ENCODE measurements at places on chromosomes 3 and 15. TPM values are rescaled to one million over a fixed set of nuclear protein-coding genes. Genes with fewer than 3 reads are reported as not detected.

DNA sequence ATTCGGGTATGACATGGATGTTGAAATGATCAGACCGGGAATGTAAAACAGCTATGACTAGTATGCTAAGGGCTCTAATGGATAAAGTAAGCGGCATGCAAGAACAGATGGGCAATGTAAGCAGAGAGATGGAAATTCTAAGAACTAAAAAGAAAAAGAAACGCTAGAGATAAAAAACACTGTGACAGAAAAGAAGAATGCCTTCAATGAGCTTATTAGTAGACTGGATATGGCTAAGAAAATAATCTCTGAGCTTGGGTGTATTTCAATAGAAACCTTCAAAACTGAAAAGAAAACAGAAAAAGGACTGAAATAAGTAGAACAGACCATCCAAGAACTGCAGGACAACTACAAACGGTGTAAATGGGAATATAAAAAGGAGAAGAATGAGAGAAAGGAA is 101.2 kb downstream of the HES1 start:
- DNase-seq = no peak

DNA sequence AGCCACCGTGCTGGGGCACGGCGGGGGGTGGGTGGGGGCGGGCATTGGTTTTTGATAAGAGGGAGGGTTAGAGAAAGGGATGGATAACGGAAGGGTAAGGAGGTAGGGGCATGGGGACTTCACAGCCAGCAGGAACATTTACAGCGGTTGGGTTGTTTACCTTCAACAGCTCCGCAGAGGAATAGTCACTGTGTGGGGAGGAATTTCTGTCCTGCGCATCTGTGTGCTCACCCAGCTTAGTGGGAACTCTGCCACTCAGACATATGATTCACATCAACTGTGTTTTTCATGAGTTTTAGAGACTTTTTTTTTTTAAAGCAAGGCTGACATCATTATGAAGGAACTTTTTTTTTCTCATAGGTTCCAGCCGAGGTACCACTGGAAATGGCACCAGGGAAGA is 19.6 kb downstream of the CHRD start:
- DNase-seq = no peak

- DNase-seq = no peak
Observed at GRCh38 chr15:52115598-52116427, 3.2 kb upstream of the BCL2L10 start.

- DNase-seq = no peak
Observed at GRCh38 chr15:29675791-29676301, 146.4 kb downstream of the TJP1 start.

GRCh38 chr3:11164607-11165006 is 10.3 kb downstream of the HRH1 start:
- no peak for DNase-seq

GRCh38 chr15:81280696-81281455 is 43.1 kb downstream of the STARD5 start:
- no peak for DNase-seq

DNA sequence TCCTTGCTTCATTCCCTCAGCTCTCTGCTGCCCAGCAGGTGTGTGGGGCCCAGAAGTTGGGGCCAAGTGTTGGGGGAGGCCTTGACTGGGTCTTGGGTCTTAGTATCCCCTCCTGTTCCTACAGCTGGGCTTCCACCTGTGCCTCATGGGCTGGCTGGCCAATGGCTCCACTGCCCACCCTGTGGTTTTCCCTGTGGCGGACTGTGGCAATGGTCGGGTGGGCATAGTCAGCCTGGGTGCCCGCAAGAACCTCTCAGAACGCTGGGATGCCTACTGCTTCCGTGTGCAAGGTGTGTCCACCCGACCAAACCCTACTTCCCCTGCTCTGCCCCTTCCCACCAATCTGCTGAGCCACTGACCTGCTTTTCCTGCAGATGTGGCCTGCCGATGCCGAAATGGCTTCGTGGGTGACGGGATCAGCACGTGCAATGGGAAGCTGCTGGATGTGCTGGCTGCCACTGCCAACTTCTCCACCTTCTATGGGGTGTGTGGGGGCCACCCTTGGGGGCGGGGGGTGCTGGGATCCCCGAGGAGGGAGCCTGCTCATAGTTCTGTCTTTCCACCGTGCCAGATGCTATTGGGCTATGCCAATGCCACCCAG is 10.9 kb downstream of the NT5DC2 start:
- no peak for DNase-seq

Gene EBLN2
- polyA plus RNA-seq = 1.4 TPM

- no peak for DNase-seq
Observed at GRCh38 chr3:138578961-138579574, 15.0 kb downstream of the CEP70 start.

DNA sequence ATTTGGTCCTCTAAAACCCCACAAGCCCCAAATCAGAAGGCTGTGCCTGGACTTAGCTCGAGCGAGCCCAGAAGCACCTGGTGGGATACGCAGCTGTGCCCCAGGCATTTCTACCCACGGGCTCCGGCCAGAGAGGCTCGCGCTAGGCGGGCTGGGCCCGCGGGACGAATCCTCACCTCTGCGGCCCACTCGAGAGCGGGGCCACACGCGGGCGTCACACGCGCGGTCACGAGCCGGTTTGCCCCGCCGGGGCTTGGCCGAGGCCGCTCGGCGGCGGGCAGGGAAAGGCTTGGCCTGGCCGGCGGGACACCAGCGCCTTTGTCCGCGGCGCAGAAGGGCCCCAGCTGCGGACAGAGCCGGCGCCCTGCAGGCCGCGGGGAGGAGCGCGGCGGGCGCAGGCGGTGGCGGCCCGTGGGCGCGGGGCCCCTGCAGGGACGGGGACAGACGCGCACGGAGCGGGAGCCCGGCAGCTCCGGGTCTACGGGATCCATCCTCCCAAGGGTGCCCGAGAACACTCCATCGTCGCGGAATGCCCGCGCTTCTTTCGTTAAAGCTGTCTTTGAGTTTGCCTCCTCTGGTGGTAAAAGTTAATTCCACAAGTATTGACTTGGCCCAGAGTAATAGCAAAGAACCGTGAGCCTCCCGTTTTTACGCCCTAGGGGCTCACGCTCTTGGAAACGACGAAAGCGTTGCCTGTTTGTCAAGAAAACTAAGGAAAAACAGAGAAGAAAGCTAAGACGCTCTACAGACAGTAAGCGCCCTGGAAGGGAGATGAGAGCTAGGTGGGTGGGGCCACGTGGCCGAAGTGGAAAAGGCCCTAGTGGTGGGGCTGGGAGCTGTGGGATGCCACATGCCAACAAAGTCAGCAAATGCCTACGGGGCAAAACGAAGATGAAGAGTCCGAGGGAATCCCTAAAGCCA is 26.4 kb downstream of the TYRO3 start:
- peak; percentile 49 for DNase-seq

GRCh38 chr3:24500806-24501205 is 6.2 kb upstream of the THRB start:
- no peak for DNase-seq

Gene RBPMS2
- 238 TPM for polyA plus RNA-seq

Gene GOLGA8J
- polyA plus RNA-seq = not detected

DNA sequence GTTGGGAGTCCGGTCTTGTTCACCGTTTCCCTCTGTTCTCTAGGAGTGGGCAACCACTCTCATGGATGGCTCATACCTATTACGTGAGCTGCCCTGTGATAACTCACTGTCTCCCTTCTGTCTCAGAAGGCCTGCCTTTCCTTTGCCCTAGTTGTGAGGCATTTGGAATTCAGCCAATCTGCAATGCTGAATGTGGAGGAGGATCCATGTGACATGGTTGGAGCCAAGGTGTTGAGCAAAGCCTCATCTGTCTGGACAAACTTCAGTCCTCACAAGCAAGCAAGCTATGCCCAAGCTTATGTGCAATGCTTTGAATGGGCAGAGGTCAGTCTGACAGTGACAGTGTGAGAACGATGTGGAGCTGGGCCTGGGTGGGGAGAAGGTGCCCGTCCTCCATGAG is 37.8 kb upstream of the ATP10A start:
- DNase-seq = no peak

GRCh38 chr3:61699622-61700021 is 138.3 kb downstream of the PTPRG start:
- DNase-seq = no peak

Gene NEK11
- polyA plus RNA-seq = 1.7 TPM

- no peak for DNase-seq
Observed at GRCh38 chr3:194130188-194130587, 5.8 kb upstream of the HES1 start.

Gene THRB
- 11.1 TPM for polyA plus RNA-seq

Gene GAP43
- polyA plus RNA-seq = 0.11 TPM

DNA sequence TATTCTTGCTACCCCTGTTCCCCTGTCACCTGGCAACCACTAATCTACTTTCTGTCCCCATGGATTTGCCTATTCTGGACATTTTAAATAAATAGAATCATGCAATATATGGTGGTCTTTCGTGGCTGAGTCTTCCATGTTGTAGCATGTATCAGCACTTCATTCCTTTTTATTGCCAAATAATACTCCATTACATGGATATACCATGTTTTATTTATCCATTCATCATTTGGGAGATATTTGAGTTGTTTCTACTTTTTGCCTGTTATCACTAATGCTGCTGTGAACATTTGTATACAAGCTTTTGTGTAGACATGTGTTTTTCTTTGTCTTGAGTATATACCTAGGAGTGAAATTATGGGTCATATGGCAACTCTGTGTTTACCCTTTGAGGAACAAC is 50.6 kb downstream of the NR2C2 start:
- DNase-seq = no peak

DNA sequence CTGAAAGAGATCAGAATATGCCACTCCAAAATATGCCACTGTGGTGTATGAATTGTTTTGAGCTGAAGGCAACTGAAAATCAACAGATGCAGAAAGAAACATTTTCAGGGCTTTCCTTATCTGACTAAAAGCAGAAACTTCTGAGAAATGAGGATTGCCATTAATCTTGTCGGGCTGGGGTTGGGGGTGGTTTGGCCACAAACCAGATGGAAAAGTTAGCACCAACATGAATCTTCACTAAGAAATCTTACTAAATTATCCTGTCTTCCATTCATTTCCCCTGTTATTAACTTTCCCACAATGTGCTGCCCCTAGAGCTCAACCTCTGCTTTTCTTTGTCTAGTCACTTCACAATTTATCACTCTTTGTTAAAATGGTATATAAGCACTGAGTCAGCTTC is 229.9 kb upstream of the GADL1 start:
- DNase-seq = no peak

DNA sequence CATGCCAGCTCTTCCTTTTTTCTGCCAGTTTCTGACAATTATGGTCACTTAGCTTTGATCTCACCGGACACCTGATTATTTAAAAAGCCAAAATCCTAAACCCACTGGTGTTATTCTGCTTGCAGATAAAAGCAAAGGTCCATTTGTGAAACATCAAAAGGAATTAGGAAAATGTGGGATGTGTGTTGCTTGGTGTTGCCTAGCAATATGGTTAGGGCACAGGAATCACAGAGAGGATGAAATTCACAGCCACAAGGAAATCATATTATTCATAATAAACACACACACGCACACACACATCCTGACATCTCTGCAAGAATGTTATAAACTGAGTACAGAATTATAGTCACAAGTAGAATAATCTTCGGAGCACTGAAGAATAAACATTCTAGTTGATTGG is 89.3 kb upstream of the BHLHE40 start:
- no peak for DNase-seq

GRCh38 chr3:142218703-142219102 is 6.7 kb downstream of the GK5 start:
- DNase-seq = no peak

- DNase-seq = peak; percentile 38
Observed at GRCh38 chr3:62876064-62876463, 848 bp upstream of the CADPS start.

- no peak for DNase-seq
Observed at GRCh38 chr15:37122703-37123102, 22.4 kb upstream of the MEIS2 start.

DNA sequence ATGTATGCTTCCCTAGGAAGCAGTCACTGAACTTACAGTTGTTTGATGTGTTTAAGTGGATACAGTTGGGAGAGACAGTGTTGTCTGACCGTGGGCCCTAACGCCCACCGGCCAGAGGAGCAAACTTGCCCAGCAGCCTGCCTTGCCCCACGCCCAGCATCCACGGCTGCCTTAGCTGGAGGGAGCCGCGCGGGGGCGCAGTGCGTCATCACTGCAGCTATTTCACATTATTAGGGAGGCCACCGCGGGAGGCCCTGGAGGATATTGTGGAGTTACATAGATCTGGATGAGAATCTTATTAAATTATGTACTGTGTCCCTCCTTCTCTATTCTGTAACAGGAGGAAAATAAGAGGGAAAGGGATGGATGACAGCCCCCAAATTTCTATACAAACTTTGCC is 267.2 kb downstream of the GABRG3 start:
- no peak for DNase-seq

DNA sequence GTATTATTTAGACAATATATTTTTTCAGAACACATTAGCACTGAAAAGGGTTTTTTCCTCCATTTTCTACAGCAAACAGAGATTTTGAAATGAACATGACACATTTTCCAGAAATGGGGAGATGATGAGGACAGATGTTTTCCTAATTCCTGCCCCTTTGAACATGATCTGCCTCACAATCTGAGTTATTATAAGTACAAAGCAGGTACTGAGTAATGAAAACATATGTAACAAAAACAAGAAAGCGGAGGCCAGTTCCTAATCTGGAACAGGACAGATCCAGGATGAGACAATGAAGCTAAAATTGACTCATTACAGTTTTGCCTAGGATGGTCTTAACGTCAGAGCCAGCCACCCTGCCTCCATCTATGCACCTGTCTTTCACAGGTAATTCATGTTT is 642.8 kb upstream of the NR2F2 start:
- no peak for DNase-seq

Gene PPP1R14D
- polyA plus RNA-seq = not detected

Gene HESX1
- polyA plus RNA-seq = 0.29 TPM

GRCh38 chr3:127065138-127065427 is 82.2 kb downstream of the PLXNA1 start:
- no peak for DNase-seq

Gene ABHD10
- polyA plus RNA-seq = 13.5 TPM

GRCh38 chr3:42839616-42840015 is 30.4 kb downstream of the ACKR2 start:
- DNase-seq = no peak

Gene CPNE4
- 22.2 TPM for polyA plus RNA-seq

DNA sequence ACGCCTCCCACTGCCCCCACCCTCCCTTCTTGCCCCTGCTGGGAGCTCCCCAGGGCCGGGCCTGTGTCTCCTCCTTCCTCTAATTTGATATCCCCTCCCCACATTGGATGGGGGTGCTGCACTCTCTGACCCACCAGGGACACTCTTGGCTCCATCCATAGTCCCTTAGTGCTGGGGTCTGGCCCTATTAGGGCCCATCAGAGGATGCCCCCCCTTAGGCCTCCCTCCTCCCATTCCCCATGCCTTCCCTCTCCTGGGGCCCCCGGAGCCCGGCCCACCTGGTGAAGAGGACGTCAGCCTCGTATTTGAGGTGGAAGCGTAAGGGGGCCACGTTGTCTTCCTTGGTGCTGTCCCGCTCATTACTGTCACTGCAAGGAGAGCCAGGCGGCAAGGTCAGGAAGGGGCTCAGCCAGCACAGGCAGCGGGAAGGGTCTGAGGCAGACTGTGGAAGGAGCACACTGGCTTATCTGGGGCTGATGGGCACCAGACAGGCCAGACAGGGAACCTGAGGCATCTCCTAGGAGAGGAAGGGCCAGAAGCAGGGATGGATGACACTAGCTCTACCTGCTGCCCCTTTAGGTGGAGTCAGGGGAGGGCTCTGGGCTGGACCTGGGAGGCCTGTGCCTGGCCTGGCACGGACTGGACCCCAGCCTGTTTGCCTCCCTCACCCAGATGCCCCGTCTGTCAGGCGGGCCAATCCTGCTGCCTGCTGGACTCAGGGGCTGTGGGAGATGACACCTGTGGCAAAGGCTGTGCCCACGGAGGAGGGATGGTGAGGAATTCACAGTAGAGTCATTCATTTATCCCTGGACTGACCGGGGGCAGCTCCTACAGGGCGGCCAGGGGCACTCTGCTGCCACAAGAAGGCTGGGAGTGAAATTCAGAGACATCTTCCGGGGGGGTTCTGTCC is 36.2 kb downstream of the FEM1B start:
- DNase-seq = no peak

Gene FBXO40
- 46.6 TPM for polyA plus RNA-seq

Gene EDEM1
- polyA plus RNA-seq = 8.4 TPM

Measured in heart left ventricle (tissue), 16 donors.